ENCODE measurements at places on chromosomes 12 and 14.

DNA sequence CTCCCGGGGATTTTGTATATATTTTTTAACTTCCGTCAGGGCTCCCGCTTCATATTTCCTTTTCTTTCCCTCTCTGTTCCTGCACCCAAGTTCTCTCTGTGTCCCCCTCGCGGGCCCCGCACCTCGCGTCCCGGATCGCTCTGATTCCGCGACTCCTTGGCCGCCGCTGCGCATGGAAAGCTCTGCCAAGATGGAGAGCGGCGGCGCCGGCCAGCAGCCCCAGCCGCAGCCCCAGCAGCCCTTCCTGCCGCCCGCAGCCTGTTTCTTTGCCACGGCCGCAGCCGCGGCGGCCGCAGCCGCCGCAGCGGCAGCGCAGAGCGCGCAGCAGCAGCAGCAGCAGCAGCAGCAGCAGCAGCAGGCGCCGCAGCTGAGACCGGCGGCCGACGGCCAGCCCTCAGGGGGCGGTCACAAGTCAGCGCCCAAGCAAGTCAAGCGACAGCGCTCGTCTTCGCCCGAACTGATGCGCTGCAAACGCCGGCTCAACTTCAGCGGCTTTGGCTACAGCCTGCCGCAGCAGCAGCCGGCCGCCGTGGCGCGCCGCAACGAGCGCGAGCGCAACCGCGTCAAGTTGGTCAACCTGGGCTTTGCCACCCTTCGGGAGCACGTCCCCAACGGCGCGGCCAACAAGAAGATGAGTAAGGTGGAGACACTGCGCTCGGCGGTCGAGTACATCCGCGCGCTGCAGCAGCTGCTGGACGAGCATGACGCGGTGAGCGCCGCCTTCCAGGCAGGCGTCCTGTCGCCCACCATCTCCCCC, 777 bp downstream of the ASCL1 start:
- no peak for DNase-seq

GRCh38 chr12:132033627-132034026, 83.9 kb downstream of the EP400 start:
- DNase-seq: no peak

DNA sequence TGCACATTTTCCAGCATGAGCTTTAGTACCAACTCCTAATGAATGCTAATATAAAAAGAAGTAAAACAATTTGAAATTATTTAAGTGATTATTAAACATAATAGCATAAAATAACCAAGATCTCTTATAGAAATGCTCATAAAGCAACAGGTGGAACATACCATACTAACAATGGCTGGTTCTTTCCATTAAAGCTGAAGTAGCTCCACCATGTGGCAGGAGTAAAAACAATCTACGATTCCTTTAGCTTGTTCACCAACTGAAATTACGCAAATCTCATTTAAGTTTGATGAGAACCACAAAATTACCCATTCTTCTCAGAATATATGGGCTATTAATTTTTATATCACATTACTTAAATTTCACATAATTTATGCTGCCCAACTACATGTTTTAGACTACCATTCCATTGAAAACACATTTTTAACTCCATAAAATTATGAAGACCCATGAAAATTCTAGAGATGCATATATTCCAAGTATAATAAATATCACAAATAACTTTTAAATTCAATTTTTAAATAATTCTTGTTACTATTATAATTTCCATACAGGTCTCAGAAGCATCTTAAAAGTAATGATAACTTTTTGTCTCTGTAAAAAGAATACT, 213.6 kb downstream of the DAD1 start:
- DNase-seq: no peak

DNA sequence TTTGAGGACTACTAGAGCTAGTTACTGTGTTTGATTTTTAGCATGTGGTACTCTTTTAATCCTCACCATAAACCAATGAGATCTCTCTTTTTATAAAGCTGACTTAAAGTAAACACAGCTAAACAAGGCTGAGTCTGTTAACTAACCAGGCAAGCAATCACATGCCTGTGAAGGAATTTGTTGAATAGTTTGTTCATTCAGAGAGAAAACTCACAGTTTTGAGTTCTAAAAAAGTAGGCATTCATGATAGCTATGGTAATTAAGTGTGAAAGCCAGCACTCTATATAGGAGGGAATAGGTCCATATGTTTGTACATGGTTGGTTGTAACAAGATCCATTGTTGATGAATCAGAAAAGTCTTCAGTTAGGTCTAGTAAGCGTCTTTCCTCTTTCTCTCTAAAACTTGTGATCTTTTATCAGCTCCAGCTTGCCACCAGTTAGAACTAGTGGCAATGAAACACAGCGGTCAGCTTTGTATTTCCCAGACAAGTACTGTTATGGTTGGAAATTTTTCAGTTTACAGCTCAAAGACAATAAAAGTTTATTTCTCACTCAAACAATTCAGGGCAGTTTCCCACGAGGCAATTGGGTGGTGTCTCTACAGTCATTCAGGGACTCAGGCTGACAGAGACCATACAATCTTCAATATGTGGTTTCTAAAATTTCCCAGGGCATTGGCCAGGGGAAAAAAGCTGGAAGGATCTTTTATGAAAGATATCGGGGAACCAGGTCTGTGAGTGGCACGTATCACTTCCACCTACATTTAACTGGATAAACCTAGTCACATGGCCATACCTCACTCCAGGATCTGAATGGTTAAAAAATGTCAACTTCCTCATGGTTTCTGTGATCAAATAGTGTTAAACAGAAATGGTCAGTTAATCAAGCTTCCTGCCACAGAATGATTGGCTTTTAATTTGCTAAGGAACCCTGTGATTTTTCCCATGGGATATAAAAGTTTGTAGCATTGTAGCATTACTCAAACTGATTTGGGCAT, 203.1 kb downstream of the KIF21A start:
- no peak for DNase-seq

- no peak for DNase-seq
Observed at GRCh38 chr12:67057072-67057471, 212.1 kb upstream of the CAND1 start.

GRCh38 chr14:105602799-105603793, 76.7 kb downstream of the TMEM121 start:
- DNase-seq: no peak

DNA sequence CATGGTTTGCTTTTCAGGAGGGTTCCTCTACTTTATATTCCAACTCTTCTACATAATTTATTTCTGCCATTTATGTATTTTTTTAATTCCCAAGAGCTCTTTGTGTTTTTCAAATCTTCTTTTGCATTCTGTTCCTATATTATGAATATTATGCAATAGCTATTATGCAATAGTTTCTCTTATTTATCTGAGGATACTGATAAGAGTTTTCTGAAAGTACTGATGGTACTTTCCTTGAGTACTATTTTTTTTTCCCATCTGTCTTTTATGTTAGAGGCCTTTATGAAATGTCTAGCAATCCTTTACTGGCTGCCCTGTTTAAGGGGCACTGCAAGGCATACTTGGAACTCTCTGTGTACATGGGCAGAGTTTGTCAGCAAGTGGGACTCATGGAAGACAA, 93.4 kb downstream of the SLC41A2 start:
- no peak for DNase-seq

DNA sequence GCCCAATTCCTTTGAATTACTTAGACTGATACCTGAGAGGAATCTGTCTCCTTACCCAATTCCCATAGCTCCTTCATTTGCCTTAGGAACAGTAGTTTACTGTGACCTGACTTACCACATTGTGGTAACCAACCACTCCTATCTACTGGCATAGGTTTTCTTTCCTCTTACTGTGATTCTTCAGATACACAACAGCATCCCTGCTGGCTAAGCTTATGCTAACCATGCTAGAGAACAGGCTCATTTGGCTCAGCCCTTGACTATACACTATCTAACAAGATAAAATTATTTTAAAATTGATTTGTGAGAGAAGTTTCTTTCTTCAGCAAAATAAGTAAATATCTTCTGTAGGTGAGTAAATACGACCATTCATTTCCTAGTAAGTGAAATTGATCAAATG, 320.4 kb upstream of the DDHD1 start:
- no peak for DNase-seq

GRCh38 chr14:70919774-70920173, 12.5 kb downstream of the PCNX1 start:
- DNase-seq: no peak

GRCh38 chr12:29593001-29593400, 95.5 kb upstream of the OVCH1 start:
- no peak for DNase-seq

GRCh38 chr14:79586416-79586815, 624.9 kb downstream of the DIO2 start:
- DNase-seq: no peak

DNA sequence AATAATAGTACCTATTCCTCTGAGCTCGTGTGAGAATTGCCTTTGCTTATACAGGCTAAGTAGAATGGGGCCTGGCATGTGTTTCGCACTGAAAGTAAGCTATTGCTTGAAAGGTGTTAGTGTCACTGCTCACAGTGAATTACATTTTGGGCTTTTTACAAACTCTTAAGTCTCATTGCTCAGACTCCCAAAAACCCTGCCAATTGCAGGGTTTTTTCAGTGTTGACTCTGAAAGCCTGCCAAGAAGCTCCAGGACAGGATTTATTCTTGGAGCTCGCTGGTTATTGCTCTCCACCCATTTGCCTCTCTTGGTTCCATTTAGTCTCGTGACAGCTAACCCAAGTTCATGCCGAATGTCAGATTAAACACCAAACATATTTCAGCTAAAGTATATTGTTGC, 39.8 kb downstream of the NOPCHAP1 start:
- DNase-seq: no peak

DNA sequence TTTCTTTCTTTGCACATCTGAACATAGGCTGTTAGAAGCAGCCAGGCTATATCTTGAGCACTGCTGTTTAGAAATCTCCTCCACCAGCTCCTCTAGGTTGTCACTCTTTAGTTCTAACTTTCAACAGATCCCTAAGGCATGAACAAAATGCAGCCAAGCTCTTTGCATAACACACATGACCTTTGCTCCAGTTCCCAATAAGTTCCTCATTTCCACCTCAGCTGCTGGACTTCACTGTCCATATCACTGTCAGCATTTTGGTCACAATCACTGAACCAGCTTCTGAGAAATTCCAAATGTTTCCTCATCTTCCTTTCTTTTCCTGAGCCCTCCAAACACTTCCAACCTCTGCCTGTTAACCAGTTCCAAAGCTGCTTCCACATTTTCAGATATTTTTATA, 27.6 kb upstream of the C14orf132 start:
- DNase-seq: no peak

DNA sequence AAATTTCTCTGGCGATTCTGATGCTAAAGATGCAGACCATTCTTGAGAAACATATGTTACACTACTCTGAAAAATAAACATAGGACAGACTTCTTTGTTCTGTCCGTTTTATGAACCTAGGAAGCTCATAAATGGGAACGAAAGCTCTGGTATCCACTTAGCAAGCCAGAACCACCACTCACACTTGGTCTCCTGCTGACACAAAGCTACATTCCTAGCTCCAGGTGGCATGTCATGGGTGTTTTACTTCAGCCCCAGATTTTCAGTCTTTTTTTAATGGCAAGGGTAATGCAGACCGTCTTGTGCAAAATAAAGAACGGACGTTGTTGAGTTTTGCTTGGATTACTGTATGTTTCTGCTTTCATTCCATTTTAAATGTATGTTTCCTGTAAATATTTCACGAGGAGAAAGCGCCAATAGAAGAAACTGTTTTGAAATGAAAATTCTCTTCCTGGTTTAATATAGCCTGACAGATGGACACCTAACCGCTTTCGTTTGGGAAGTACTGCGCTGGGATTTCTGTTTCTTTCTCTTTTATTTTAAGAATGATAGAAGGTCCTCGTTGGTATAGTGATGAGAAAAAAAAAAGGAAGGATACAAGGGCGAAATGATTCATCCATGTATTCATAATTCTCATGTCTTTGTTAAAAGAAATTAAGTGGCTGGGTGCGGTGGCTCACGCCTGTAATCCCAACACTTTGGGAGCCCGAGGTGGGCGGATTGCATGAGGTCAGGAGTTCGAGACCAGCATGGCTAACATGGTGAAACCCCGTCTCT, 871 bp upstream of the COQ5 start:
- no peak for DNase-seq

GRCh38 chr12:40575987-40576386, 116.3 kb upstream of the CNTN1 start:
- no peak for DNase-seq

DNA sequence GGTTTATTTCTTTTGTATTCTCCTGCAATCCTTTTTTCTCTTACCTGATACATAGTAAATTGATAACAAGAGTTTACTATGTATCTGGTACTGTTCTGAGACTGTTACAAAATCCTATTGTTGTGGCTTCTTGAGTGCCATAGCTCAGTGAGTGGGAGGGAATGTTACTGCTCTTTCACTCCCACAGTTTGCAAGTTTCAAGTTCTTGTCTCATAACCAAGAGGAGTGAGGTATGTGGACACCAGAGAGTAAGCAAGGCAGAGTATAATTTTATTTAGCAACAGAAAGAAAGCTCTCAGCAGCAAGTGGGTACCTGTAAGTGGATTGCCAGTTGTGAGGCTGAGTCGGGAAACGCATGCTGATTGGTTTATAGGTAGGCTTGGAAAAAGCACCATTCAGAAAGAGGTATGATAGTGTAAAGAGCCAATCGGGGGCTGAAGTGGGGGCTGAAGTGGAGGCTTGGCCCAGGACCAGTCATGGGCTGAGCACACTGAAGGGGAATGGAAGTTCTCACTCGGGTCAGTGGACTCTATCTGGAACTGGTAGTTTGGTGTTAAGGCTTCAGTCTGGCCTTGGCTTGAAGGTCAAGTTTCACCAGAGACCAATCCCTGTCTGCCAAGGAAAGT, 850.8 kb downstream of the TMTC2 start:
- no peak for DNase-seq

GRCh38 chr12:127809275-127809674, 457.7 kb upstream of the TMEM132C start:
- DNase-seq: no peak

DNA sequence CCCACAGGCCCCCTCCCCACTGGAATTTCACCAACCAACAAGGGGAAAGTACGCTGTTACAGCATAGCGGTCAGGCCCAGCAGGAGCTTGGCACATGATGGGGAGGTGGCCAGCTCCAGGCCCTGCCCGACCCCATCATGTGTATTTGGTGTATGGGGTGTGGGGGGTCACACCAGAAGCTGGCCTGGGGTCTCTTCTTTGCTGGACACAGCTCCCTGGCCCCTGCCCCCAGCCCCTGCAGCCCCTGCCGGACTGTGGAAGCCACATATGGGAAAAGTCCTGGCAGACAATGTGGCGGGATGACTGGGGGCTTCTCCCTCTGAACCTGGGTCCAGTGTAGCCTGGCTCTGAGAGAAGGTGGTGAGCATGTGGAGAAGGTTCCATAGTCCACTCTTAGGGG, 12.4 kb downstream of the NGB start:
- DNase-seq: no peak

DNA sequence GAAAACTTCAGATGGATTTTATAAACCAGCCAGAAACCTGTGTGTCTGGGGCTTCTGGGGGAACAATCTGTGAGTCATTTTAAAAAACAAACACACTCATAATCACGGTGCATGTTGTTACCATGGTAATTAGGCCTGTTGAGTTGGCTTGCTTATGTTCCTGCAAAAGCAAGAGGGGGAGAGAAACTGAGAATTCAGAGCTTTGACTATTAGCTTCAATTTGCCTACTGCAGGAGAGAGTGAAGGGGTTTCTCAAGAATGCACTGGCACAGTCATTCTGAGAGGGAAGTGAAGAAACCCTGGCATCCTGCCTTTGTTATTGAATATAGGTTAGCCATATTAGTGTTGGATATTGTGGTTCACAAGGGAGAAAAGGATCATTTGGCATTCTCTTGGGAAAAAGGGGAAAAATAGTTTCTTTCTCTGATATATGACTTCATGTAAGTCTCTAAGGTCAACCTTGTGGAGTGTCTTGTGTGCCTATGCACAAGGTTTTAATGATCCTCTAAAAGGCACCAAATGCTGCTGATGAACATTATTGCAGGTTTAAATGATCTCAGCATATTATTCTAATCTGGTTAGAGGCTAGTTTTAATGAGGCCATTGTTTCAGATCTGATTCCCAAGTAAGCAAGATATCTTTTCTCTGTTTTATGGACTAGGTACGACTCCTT, 12.9 kb downstream of the GNG2 start:
- DNase-seq: no peak
